ENCODE measurements at places on chromosomes 3 and 15.

DNA sequence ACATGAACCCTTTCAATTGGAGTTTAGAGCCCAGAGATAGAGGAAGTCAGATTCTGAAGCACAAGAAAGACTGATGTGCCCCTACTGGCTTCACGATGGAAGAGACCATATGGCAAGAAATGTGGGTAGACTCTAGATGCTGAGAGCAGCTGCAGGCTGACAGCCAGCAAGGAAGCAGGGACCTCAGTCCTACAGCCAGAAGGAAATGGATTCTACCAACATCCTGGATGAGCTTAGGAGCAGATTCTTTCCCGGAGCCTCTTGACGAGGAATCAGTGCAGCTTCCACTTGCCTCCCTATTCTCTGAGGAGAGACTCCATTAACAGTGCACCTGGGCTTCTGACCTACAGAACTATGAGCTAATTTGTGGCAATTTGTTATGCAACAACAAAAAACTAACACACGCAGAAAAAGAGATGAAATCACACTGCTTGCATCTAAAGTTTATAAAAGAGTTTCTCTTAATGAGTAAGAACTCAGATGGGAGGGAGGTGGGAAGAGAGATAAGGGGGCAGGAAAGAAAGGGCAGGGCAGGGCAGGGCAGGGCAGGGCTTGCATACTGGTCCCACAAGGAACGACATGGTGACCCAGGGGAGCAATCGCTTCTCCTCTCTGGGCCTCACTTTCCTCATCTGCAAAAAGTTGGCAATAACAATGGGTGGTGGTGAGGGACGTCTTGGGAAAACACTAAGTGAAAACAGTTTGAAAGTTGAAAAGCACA, 440.9 kb downstream of the FOXP1 start:
- no peak for DNase-seq

DNA sequence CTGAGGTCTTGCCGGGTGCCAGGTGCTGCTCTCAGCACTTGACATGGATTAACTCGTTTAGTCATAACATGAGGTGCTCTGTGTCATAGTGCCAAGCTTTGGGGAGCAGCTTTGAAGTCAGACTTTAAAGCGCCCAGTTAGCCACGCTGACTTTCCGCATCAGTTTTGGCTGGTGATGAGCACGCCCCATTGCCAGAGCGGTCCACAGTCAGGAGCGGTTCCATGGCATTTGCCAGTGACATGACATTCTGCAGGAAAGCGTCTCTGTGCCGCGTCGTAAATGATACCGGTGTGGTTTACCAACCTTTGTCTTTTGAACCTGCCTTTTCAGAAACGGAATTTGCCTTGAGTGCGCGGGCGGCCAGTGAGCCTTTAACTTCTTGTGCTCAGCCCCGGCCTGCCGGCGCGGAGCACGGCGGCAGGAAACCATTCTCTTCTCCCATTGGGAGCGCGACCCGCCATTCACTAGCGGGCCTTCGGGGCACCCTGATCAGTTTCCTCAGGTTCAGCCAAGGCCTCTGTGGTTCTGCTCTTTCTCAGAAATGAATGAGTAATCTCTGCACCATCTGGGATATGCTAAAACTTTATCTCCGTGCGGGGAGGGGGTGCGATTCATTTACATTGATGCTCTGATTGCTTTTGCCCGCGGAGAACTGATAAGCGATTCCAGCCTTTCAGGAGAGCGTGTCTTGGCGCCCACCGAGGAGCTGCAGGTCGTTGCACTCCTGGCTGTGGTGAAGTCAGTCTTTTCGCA, 1.7 kb upstream of the SLC2A2 start:
- no peak for DNase-seq

DNA sequence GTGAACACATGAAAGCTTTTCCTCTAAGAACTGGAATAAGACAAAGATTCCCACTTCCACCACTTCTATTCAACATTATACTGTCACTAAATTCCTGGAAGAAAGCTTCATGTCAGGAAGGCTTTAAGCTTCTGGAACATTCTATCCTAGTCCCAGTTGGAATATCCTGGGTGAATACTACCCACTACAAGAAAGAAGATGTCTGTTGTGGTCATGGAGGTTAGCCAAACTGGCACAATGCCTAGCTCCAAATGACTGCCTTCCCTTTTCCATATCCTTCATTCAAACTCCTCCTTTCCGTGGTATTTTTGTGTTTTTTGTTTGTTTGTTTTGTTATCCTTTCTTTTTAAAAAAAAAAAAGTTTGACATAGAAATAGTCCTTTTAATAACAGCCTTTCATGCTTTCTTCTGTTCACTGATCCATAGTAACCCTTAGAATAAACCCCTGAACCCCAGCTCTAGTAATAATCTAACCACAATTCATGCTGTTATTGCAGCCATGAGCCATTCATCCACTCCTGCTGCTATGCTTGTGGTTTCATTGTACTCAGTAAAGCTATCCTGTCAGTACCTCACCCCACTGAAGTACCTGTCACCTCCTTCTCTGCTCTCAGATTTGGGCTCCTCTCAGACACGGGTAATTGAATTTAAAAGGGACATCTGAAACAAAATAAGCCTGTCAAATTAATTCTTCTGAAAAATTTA, 447.5 kb downstream of the IGSF11 start:
- no peak for DNase-seq

DNA sequence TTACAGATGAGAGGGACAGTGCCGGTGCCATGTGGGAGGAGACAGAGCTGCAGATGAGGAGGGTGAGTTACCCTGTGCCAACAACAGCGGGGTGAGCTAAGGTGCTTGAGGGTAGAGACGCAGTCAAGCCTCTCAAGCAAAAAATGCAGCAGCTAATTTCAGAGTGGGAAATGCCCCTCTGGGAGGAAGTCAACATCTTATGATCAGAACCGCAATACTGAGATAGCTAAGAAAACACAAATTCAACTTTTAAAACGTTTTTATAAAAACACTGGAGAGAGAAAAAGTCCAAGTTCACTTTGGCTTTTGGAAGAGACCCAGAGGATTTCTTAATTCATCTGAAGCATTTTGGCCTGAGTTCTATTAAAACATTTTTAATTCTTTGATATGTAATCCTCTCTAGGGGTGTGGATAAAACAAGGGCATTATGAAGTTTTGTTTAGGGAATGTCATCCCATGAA, 319.2 kb downstream of the SLC9A9 start:
- no peak for DNase-seq

GRCh38 chr3:190494907-190495306, 19.0 kb upstream of the IL1RAP start:
- no peak for DNase-seq

DNA sequence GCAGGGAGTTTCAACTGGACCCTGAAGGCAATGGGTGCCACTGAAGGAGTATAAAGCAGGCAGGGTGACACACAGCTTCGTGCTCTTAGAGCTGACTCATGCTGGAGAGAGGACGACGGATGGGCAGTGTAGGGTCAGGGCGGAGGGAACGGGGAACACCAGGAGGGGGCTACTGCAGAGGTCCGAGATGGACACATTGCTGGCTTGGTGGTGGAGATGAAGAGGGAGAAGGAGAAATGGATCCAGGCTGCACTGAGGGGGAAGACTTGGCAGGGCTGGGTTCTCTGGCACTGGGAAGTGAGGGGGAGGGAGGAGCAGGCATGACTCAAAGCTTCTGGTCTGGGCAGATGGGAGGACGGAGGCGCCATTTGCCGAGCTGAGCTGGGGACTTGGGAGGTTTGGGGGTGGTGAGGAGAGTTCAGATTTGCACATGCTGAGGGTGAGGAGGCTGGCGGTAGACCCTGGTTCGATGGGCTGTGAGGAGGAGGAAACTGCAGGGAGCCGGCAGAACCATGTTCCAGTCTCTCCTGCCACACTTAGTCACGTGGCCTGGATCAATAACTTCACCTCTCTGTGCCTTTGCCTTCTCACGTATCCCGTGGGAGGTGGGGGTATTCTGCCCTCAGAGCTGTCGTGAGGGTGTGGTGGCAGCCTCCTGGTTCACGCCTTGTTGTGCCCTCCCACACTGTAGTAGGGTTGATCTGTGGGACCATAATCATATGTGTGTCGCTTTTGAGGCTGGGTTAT, 4.6 kb upstream of the KCTD6 start:
- DNase-seq, result no peak
